ENCODE measurements at places on chromosomes 7 and 10. TPM values are rescaled to one million over a fixed set of nuclear protein-coding genes. Genes with fewer than 3 reads are reported as not detected.
A peak's percentile ranks its signal among the peaks of the same experiment; 100 is the strongest.

DNA sequence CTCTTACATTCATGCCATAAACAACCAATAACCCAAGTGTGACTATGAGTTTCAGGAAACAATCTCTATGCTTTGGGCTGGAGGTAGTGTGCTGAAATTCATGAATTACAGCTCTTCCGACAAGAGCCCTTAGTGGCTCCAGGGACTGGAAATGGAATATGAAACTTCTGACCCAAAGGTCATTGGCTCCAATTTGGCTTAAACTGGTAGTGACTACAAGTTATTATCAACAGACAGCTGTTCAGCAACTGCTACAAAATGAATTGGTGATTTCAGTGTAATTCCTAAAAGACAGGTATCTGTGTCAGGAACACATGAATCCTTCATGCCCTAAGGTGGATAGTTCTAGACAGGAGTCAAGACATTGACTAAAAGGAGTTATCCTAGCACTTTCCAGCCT, 745.4 kb downstream of the PHTF2 start:
- peak; percentile 19 for DNase-seq

- DNase-seq: no peak
Measured at GRCh38 chr10:101708870-101709269, 13.9 kb upstream of the FBXW4 start.

TWIST1 gene
- total RNA-seq: 145 TPM

DNA sequence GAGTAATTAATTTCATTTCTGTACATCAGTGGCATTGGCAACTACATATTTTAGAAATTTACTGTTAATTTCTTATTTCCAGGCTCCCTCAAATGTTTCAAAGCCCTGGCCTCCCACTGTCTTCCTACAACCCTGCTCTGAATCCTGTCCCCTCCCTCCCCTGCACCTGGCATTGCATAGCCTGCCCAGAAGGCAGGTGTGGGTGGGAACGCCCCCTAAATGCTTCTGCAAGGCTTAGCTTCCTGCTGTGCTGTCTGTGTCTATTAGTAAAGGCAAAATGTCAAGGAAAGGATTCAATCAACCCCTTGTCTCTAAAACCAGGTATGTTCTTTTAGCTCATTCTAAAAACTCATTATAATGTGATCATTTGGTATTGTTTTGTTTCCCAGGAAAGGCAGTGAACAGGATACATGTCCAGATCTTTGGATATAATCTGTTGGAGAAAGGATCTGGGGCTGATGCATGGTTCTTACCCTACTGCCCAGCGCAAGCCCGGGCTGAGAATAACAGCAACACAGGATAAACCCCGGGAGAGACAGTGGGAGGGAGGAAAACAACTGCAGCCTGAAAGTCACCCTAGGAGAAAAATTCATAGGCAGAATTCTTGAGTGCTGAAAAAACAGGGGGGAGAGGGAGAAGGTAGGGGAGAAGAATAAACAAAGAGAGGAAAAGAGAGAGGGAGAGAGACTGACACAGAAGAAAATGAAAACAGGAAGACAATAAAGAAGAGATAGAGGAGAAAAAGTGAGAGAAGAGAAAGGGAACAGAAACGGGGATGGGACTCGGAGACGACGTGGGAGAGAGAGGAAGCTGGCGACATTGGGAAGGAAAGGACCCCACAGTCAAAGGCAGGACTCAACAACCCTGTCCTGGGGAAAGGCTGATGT, 589 bp downstream of the ZNF488 start:
- DNase-seq: no peak

UPK3B gene
- total RNA-seq: not detected
